ENCODE measurements at places on chromosomes 2 and 18.

DNA sequence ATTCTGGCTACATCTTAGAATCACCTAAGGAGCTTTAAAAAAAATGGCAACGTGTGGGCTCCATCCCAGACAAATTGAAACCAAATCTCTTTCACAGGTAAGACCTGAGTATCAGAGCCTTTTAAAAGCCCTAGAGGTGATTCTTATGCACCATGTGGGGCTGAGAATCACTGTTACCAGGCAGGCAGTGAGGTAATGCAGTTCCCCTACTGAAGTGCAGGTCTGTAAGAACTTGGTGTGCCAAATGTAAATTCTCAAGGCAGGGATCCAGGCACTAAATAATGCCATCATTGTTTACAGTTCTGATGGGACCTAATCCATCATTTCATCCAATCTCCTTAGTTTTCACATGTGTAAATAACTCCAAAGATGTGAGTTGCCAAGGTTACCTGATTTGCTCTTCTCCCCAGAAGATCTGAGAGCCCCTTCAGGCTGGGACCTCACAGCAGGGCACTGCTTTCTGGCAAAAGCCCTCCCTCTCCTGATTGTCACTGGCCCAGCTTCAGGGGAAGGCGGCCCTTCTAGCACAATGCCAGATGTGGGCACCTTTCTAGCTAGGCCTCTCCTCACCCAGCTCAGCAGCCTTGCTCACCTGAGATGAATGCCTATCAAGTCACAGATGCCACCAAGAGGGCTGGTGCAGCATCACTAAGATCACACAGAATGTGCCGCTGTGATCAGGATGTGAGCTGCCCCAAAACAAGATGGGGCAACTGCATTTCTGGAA lies 73.6 kb upstream of the RGPD5 start:
- DNase-seq: no peak
- no peaks in the 10 kb centered on the region for H3K4me1 ChIP-seq
- H3K36me3 ChIP-seq: no peaks in the 10 kb centered on the region
- H3K27ac ChIP-seq: no peak overlapping the region
- no peak overlapping the region for H3K4me3 ChIP-seq

DNA sequence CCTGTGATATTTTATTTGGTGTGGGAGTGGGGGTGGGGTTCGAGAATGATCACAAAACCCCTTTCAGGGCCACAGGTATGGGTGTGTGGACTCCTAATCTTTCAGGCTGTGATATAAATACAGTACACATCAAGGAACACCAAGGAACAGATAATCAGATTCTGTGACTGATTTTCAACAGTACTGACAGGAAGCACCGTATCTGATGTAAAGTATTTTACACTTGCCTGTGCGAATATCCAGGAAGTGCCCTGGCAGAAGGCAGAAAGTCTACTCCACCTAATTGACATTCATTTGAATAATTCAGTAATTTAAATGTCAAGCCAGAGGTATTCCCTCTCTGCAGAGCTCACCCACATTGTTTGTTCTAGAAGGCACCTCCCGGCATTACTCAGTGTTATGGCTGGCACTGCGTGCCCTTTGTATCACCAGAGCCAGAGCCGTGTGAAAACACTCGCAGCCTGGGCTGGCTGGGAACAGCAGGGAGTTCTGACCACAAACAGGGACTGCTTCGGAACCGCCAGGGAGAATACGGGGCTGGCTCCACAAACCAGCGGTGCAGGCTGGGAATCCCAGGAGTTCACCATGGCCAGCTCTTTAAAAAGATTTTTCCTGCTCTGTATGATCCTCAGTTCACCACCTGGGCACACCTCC lies 91.8 kb downstream of the ACVR1 start:
- H3K27me3 ChIP-seq: no peaks in the 10 kb centered on the region
- H3K36me3 ChIP-seq: peaks cover 5% of the 10 kb centered on the region
- H3K4me3 ChIP-seq: peak overlapping the region; percentile 42
- H3K4me1 ChIP-seq: peaks cover 77% of the 10 kb centered on the region
- peak overlapping the region; percentile 44 for H3K27ac ChIP-seq

DNA sequence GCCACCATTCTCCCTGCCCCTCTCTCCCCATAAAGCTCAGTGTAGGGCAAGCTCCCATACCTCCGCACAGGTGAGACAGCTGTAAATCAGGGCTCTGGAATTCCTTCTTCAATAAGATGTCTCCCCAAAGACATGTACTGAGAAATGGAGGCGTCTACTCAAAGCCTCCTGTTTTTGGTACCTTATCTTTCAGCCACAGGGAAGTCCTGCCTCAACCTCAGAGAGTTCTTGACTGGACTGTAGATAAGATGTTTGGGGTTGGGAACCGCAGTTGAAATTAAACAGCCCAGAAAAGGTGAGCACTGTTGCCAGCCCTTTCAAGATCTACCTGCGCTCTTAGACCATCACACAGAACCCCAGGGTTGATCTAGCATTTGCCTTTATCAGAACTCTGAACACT lies 1.4 kb upstream of the GALNT14 start:
- DNase-seq: no peak
- H3K36me3 ChIP-seq: no peaks in the 10 kb centered on the region
- peaks cover 4% of the 10 kb centered on the region for H3K4me1 ChIP-seq
- H3K27ac ChIP-seq: no peak overlapping the region

DNA sequence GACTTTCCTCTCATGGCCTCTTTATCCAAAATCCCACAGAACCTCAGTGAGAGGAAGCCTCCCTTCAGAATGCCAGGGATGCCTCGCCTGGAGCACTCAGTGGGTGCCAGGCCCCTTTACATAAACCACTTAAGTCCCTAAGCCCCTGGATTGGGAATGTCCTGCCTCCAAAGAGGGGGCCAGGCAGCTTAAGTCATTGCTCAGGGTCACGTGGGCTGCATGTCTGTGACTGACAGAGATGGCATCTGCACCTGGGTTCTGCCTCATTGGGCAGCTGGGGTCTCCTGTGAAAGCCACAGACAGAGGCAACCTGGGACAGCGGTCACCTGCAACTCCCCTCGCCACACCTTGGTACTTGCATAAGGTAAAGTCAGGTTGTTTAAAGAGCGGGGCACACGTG lies 93.5 kb downstream of the MYT1L start:
- no peak for DNase-seq
- no peaks in the 10 kb centered on the region for H3K27me3 ChIP-seq
- H3K4me3 ChIP-seq: no peak overlapping the region
- H3K4me1 ChIP-seq: no peaks in the 10 kb centered on the region

GRCh38 chr2:201852878-201853415 lies 46.6 kb downstream of the CDK15 start:
- no peak overlapping the region for H3K27ac ChIP-seq
- H3K4me1 ChIP-seq: no peaks in the 10 kb centered on the region
- H3K27me3 ChIP-seq: no peaks in the 10 kb centered on the region
- H3K4me3 ChIP-seq: no peak overlapping the region
- DNase-seq: no peak

GRCh38 chr2:73260338-73260984 lies 23.8 kb downstream of the FBXO41 start:
- H3K27ac ChIP-seq: no peak overlapping the region
- DNase-seq: no peak
- no peak overlapping the region for H3K4me3 ChIP-seq

GRCh38 chr2:181183878-181184542 lies 203.6 kb downstream of the UBE2E3 start:
- no peaks in the 10 kb centered on the region for H3K36me3 ChIP-seq
- H3K27me3 ChIP-seq: no peaks in the 10 kb centered on the region
- DNase-seq: no peak
- no peak overlapping the region for H3K27ac ChIP-seq
- H3K4me3 ChIP-seq: no peak overlapping the region

DNA sequence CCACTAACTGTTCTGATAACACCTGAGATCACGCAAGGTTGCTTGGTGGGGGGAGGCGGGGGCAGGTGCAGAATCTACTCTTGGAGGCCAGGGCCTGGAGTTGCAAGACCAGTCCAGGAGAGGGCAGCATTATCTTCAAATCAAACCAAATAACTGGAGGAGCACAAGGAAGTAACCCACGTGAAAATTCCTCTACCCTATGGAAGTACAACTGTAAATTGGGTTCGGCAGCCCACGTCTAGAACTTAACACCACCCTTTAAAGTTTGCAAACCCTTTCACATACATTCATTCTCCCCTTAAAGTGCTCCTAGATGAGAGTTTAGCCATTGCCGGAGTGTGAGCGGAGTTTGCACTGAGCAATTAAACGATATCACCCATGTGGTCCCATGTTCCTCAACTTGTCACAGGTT lies 19.6 kb upstream of the CXCR1 start:
- H3K36me3 ChIP-seq: no peaks in the 10 kb centered on the region
- peak overlapping the region; percentile 16 for H3K4me3 ChIP-seq
- DNase-seq: no peak
- H3K4me1 ChIP-seq: no peaks in the 10 kb centered on the region
- H3K27me3 ChIP-seq: no peaks in the 10 kb centered on the region
